EL (cell line): ENCODE measurements at places on chromosomes 13 and 19.

DNA sequence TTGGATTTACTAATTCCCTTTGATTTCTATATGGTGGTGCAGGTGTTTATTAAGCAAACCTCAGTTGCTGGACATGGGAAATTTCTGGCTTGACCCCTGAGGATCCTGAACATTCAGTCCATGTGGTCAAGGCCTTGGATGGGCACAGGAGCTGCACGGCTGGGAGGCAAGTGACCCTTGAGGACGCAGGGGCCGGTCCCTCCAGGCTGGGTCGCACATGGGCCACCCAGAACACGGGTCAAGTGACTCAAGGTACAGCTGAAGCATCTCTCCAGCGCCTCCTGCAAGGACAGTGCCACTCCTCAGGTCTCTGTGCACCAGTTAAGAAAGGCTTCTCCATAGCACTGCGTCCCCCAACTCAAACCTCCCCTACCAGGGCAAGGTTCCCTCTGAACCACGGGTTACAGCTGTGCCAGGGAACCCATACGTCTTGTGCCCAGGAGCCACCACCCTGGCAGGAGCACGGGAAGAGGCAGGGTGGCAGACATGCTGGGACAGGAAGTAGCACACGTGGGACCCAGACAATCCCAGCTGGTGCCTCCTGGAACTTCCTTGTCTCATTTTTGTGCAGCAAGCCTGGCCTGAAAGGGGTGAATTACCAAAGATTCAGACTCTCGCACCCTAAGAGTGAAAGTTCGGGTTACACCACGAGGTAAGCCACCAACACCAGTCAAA, 93.1 kb downstream of the SPACA7 start:
- DNase-seq = no peak

- no peak for DNase-seq
Observed at GRCh38 chr13:50127726-50128291, 112.6 kb downstream of the KCNRG start.

GRCh38 chr13:86846501-86846900, 824.7 kb upstream of the SLITRK5 start:
- no peak for DNase-seq

DNA sequence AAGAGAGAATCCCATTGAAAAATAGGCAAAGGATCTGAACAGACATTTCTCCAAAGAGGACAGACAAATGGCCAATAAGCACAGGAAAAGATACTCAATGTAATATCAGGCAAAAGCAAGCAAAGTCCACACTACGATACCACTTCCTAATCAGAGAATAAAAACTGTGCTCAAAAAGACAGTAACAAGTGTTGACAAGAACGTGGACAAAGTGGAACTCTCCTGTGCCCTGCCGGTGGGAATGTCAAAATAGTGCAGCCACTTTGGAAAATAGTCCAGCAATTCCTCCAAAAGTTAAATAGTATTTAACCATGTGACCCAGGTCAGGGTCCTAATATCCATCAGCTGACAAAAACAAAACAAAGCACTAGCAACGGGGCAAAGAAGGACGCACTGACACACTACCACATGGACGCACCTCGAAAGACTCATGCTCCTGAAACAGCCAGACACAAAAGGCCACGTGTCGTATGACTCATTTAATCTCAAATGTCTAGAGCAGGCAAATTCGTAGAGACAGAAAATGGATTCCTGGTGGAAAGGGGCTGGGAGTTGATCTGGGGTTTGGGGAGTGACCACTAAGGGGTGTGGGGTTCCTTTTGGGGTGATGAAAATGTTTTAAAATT, 5.2 kb downstream of the MIER2 start:
- no peak for DNase-seq

DNA sequence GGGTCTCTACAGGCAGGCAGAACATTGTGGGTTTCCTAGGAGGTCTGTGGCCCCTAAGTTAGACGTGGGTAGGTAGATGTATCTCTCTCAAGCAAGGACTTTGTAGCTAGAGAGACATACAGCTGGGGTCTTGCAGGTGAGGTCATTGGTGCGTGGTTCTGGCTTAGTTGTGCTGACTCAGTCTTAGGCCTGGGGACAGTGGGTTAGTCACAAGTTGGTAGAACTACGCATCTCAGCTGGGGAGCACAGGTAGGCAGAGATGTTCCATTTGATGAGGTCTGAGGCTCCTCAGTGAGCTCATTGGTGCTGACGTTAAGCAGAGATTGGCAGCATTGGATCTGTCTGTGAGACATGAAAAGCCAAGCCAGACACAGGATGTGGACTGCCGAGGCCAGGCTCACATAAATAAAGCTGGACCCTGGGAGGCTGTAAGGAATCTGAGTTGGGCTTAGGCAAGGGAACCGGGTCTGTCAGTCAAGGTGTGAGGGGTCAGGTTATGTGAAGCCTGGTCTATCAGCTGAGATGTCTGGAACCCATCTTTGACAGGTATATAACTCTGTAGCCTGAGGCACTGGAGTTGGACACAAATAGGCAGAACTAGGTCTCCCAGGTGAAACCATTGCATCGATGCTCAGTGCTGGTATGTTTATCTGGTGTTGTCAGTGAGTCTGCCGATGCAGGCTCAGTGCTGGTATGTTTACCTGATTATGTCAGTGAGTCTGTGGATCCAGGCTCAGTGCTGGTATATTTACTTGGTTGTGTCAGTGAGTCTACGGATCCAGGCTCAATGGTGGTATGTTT, 17.4 kb upstream of the PDCD2L start:
- DNase-seq = no peak
